Kidney capillary endothelial cell (primary cell): ENCODE measurements at places on chromosomes 7 and 10.

- DNase-seq: no peak
These were observed 118.2 kb downstream of the HBP1 start for GRCh38 chr7:107286751-107287621.

- DNase-seq: no peak
These were observed 349.7 kb downstream of the PTEN start for GRCh38 chr10:88213065-88213605.

- no peak for DNase-seq
These were observed 1082.4 kb downstream of the XPNPEP1 start for GRCh38 chr10:108840944-108841343.

DNA sequence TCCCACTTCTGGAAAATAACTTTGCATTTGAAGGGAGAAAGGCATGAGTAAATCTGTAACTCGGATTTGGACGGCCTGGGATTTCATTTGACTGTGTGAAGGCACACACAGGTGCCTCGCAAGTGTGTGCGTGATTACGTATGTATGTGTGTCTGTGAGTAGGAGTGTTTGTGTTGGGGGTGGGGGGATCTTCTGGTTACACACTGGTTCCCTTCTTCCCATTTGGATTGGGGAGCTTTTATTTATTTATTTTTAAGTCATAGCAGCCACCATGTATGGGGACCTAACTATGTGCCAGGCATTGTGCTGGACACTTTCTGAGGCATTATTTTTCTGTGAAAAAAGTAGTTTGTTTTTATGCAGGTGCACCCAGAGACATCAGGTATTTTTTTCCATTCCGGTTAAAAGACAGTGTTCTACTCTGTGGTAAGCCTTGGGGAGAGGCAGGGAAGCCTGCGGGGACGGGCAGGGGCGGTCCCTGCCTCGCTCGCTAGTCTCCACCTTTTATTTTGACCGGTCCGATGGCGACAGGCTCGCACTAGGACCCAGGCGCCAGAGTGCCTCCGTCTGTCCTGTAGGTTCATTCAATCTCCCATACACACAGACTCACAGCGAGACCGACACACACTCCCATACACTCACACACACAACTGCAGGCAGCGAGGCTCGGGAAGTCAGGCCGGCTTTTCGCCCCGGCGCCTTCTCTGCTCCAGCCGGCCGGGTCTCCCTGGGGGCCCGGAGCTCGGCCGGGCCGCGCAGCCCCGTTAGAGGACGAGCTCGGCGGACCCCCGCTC is at the start of gene MXI1:
Gene MXI1 (plus strand): TSS at position 595 of the 794 bp plus-strand sequence. CDS start 204 bp downstream, outside the sequence.
- peak; percentile 73 for DNase-seq

DNA sequence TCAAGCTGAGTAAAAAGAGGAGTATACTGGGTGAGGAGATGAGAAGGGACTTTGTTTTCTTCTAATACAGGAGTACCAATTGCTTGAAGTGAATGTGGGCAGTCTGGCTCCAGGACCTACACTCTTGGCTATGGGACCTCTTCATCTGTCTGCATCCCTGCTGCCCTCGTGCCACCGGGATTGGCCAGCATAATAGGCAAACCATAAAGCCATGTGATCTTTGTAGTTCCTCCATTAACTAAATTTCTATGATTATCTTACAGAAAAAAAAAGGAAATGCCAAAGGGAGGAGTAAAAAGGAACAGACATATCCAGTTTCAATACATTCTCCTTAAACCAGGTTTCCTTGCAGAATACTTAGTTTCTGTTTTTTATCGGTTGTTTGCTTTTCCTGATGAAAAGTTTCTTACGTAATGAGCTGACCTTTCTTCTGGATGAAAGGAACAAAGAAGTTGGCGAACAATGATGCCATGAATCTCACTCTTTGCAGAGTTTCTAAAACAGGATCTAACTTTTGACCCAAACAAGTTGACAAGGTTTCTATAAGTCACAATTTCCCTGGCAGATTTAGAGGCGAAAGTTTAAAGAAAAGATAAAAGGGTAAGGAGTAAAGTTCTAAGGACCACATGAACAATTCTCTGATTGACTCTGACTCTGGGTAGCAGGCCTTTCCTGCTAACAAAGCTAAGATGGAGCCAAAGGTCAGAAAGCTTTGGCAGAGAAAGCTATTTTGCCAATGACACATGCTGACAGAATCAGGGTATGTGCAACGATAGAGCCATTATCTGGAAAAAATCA is 54.1 kb downstream of the LAMB1 start:
- DNase-seq: peak; percentile 76

DNA sequence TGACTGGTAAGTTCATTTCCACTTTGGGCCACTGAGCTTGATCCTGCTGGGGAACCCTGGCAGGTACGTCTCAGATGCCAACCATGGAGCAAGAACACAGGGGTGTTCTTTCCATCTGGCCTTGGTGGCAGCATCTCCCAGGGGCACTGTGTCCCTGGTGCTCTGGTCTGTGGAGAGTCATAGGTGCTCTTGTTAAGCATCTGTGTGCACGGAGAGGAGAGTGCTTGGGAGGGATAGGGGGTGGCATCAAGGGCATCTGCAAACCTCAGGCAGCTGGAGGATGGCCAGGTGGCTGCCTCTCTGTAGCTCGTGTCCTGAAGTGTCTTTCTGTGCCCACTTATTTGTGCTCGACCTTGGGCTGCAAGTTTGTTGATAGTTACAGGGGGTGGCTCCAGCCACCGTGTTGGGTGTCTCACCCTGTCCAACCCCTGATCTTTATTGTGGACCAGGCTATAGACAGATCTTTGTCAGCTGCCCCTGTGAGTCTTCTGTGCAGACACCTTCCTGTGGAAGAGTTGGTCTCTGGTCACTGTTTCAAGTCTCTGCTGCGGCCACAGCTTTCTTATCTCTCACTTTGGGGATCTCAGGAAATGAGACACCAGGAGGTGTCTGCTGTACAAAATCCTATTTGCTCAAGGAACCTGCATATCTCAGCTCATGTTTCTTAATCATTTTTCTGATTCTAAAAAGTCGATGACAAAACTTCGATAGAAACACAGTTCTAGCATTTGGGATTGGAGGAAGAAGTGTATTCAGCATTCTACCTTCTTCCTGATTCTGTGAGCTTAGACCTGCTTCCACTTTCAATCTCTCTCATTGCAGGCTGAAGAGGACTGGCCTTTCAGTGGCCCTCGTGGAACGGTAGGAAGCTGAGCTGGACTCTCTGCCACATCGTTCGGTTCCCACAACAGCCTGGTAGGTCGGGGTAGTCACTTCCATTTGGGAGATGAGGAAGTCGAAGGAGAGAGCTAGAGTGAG is 17.2 kb upstream of the GIMAP8 start:
- no peak for DNase-seq
